Activated CD4-positive, alpha-beta T cell treated with anti-CD3 and anti-CD28 coated beads, Interleukin-2, amount 10 ng/mL, durations not matched to agents 24 days and 14 days (primary cell): ENCODE measurements at places on chromosomes 4 and X. TPM values are rescaled to one million over a fixed set of nuclear protein-coding genes. Genes with fewer than 3 reads are reported as not detected.

The RWDD4 gene
- 27.3 and 31.5 TPM in 2 replicates for total RNA-seq

The DCHS2 gene
- total RNA-seq, result not detected in 2 replicates

The GABRE gene
- total RNA-seq, result not detected in 2 replicates

The CYLC1 gene
- not detected in 2 replicates for total RNA-seq

The TEX13D gene
- total RNA-seq, result not detected in 2 replicates

The FMR1NB gene
- not detected in 2 replicates for total RNA-seq

The MGAT4D gene
- total RNA-seq, result not detected in 2 replicates
